ENCODE measurements at places on chromosomes 11 and 22.

DNA sequence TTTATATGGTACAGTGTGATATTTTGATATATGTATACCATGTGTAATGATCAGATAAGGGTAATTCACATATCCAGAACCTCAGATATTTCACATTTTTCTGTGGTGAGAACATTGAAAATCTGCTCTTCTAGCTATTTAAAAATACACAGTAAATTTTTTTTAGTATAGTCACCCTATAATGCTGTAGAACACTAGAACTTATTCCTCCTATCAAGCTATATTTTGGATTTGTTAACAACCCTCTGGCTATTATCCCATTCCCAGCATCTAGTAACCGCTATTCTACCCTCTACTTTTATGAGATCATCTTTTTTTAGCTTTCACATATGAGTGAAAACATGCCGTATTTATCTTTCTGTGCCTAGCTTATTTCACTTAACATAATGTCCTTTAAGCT is 65.5 kb upstream of the SYT9 start:
- DNase-seq = no peak

GRCh38 chr11:7965386-7965785 is at the start of gene NLRP10:
NLRP10 (minus strand) TSS chr11:7965447; CDS start chr11:7963495, 1,952 bp downstream.
- DNase-seq = no peak

GRCh38 chr11:44632466-44633123 is 67.1 kb downstream of the CD82 start:
- peak; percentile 63 for DNase-seq

- no peak for DNase-seq
Observed at GRCh38 chr22:38739300-38740055, 16.3 kb downstream of the SUN2 start.

DNA sequence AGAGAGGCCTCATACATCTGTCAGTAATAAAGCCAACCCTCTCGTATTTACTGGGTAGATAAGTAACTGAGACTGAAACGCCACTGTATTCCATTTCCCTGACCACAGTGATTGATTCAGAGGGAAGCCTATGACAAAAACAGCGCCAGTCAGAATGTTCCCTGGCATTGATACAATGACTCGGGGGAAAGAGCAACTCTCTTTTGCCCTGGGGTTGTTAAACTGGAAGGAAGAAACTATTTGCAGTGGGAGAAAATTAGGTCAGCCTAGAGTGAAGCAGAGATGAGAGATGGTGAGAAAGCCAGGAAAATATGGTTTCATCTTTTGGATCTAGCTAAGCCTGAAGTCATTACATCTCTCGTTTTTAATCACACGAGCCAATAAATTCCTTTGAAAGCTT is 48.6 kb upstream of the RBFOX2 start:
- DNase-seq = no peak

DNA sequence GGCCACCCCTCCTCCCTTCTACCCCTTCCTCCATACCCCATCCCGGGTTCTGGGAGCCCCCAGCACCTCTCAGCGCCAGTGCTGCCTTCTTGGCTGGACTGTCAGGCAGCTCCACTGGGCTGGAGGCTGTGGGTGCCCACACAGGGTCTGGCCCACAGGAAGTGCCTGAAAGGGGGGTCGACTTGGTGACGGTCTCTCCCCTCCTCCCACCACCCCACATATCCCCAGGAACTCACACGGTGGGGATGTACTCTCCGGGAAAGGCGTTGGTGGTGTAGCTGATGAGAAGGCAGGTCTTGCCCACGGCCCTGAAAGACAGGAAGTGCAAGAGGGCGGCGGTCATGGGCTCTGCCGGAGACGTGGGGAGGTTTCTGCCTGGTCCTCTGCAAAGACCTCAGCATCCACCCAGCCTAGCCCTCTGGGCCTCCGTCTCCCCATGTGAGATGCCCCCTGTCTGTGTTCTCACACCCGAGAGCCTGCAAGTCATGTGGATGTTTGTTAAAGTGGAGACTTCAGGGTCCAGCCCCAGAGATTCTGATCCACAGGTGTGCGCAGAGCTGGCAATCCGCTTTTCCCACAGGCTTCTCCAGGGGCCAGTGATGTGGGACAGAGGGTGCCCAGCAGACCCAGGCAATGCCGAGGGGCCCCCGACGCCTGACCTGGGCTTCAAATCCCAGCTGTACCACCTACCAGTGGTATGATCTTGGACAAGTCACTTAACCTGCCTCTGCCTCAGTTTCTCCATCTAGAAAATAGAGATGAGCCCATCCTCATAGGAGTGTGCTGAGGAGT is 2.5 kb downstream of the RAC2 start:
- no peak for DNase-seq

GRCh38 chr11:125168918-125169456 is 4.4 kb downstream of the PKNOX2 start:
- no peak for DNase-seq

All from WTC11 (cell line).